SJCRH30 (cell line): ENCODE measurements at places on chromosomes 7 and 10.

DNA sequence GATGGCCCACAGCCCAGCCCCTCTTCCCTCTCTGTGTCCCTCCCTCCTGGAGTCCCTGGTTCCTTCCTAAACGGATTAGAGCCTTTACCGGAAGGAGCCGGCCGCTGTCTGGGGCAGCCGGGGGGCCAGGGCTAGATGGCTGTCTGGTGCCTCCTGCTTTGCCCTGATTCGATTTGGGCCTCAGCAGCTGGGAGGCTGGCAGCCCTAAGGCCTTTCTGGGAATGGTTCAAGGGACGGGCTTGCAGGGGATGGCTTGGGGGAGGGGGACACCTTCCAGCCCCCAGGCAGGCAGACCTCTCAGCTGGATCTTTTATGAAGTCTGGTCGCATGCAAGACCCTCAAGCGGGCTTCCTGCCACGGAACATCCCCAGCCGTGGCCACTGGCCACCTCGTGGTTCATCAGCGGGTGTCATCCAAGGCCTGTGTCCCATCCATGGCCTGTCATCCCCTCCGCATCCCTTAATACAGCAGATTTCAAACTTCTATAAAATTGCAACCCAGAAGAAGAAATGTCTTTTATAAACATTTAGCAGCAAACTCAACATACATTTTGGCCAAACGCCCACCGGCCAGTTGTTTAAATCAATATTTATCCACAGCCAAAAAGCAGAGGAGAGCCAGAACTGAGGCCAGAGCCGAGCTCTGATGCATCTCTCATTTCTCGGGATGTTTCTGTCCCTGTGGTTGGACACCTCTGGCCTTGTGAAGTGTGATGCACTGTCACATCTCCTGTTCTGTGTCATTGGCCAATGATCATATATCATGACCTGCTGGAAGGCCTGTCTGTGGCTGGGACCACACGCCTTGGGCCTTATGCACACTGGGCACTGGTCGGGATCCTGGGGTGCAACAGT lies 52.0 kb downstream of the GTF2IRD1 start:
- peak; percentile 77 for DNase-seq

GRCh38 chr7:82335001-82335400 lies 108.6 kb downstream of the CACNA2D1 start:
- DNase-seq: no peak

- DNase-seq: no peak
Observed at GRCh38 chr10:89389254-89389653, 3.2 kb upstream of the IFIT1 start.

DNA sequence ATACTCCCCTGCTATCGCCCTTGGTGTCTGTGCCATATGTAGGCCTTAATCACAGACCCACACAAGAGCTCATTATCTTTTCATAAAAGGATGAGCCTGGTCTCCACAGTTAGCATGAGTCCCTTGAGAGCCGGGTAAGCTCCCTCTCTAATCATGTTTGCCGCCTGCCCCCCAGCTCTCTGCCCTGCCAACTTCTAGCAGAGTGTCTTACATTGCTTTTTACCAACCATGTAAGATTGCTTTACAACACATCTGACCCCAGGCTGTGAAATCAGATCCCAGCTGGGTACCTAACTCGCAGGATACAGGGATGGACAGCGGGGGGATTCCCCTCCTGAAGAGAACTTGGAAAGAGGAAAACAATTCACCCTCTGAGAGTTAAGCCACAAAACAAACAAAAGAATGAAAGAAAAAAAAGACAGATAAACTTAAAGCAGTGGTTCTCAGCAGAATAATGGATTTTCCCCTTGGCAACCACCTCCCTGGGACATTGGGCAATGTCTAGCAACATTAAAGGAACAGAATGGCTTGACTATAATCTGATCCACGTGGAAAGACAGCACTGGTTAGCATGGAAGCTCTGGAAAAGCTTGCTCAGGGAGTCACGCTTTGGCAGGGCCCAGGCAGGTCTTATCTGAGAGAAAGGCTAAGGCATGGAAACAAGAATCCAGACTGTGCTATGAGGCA lies 39.4 kb upstream of the ATOH7 start:
- DNase-seq: peak; percentile 29

- DNase-seq: no peak
Observed at GRCh38 chr7:84324136-84324630, 129.6 kb upstream of the SEMA3A start.

- DNase-seq: no peak
Observed at GRCh38 chr10:44369296-44369695, 15.6 kb downstream of the CXCL12 start.

DNA sequence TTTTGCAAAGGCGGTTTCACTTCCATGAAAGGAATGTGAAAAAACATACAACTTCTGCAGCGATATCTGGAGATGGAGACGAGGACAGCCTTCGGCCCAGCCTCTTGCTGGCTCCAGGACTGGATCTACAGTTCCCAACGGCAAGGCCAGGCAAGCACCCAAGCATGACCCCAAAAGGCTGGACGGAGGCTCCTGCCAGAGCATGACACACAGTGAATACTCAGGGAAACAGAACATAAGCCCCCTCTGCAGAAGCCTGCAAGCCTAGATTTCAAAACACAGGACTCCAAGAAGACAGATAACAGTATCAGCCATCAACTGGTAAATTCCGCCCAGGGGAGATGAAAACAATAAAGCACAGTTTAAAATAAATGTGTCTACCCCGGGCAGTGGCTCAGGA lies 3.3 kb upstream of the LRRC27 start:
- DNase-seq: no peak

- DNase-seq: no peak
Observed at GRCh38 chr7:151624246-151624928, 104.7 kb upstream of the RHEB start.

GRCh38 chr7:143514487-143514886 lies 36.8 kb downstream of the TAS2R41 start:
- no peak for DNase-seq

DNA sequence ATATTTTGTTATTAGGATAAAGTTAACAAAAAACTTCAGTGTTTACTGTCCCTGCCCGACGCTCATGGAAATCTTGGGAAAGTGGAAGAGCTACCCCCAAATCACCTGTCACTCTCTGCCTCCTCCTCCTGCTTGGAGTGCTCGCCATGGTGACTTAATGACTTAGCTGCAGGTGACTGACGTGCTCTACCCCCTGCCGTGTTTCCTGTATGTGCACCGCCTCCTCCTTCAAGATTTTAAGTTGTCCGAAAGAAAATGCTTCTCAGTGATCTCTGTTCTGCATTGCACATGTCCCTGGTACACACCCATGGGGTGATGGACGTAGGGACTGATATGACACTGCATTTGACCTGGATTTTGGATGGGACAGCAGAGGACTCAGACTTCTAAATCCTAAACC lies 338.8 kb upstream of the SHH start:
- no peak for DNase-seq

DNA sequence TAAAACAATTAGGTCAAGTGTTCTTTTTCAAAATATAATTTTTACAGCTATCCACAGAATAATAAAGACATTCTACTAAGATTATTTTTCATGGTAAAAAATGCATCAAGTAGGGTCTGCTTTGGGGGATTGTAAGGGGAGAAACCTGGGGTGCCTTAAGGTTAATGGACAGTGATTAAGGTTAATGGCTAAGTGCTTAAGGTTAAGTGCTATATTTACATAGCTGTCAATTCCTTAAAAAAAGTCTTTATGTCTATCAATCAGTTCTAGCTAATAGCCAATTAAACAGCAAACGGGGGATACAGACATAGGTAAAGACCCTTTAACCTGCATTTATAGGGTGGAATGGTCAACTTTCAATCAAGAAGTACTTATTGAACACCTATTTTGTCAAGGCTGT lies 284.5 kb upstream of the SEMA3A start:
- DNase-seq: no peak

GRCh38 chr10:120428754-120429153 lies 28.3 kb upstream of the PLPP4 start:
- DNase-seq: no peak

DNA sequence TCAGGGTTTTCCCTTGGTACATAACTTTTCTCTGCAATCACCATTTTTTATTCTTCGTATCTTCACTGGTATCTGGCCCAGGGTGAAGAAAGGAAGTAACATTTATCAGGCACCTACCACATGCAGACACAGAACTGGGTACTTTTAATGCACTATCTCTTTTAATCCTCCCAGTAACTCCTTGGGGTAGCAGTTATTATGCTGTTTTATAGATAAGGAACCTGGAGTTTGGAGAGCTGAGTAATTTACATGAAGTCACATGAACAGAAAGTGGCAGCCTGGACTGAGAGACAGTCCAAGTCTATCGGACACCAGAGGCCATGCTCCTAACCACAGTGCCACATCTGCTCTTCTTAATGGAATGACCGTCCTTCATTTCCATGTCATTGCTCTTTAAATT lies 117.1 kb upstream of the PODXL start:
- no peak for DNase-seq

DNA sequence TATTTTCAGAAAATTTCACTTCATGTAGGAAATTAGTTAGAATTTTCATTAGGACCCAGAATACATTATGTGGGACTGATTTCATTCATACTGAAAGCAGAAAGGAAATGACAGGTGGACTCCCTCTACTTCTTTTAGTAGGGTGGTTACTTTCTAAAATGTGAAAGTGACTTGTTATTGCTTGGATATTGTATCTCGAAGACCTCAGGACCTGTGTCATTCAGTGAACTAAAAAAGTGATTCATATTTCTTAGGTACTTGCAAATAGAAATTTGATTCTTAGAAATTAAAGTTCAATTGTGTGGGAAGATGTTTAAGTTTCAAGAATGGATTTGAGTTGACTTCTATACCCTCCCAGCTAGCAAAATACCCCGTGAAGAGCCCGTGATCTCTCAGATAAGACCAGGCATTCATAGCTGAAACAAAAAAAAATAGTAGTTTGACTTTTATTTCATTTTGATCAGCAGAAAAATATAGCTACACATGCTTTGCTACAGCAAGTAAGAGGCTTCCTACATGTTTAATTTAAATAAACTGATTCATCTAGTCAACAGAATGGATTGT lies 1037.1 kb downstream of the GATA3 start:
- no peak for DNase-seq

DNA sequence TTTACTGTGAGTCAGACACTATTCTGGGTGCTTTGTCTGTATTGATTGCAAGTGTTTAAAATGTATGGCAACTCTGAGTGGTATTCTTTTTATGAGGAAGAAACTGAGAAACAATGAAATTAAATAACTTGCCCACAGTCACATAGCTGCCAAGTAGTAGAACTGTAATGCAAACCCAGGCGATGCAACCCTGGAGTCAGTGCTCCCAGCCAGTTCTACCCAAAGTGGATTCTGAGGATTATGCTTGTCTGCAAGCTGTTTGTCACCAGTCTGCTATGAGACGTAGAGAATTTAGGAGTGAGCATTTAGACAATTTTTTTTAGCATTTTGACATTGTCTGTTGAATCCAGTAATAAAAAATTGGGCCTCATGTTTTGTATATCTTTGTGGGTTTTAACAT lies 306.0 kb upstream of the LRGUK start:
- DNase-seq: no peak

DNA sequence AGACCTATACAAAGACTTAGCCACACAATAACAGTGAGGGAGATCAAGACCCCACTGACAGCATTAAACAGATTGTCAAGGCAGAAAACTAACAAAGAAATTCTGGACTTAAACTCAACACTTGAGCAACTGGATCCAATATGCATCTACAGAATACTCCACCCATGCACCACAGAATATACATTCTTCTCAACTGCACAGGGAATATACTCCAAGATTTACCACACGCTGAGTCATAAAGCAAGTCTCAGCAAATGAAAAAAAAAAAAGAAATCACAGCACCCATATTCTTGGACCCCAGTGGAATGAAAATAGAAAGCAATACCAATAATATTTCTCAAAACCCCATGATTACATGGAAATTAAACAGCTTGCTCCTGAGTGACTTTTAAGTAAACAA lies 680.2 kb downstream of the PCDH15 start:
- no peak for DNase-seq

- DNase-seq: no peak
Observed at GRCh38 chr10:89590326-89590725, 54.7 kb downstream of the PANK1 start.

- no peak for DNase-seq
Observed at GRCh38 chr10:101138788-101139420, 7.8 kb downstream of the TLX1 start.

GRCh38 chr10:113095419-113096127 lies 145.5 kb downstream of the TCF7L2 start:
- no peak for DNase-seq

DNA sequence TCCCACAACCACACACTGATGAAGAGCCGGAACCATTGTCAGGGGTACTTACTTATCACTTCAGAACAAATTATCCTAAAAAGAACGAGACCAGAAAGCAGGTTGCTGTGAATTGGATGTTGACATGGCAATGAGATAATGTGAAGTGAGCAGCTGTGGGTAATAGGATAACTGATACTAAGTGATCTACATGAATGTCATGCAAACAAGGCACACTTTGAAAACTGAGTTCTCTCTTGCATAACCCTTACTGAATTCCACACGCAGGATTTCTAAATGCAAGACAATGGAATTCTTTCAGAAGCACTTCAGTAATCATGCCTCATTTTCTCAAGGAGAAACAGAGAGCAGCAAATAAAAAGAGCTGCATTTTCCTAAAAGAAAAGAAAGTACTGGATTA lies 242.5 kb upstream of the TMEM229A start:
- DNase-seq: no peak

DNA sequence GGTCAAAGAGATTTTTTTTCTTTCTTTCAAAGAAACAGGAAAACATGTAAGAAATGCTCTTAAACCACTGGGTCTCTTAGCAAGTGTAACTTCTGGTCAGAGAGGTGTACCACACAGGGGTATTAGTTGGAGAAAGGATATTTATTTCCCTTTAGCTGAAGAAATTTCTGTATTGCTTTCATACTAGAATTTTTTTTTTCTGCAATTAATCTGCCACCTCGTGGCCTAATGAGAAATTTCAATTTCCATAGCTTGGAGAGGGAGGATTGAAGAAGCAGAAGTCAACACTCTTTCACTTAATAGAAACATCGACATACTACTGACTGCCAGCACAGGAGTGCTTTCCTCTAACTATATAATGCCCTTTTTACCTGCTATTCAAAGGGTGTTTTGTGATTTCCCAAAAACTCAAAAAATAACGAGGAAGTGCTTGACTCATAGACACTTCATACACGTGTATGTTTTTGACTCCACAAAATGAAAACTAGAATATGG lies 177.6 kb upstream of the NAMPT start:
- peak; percentile 51 for DNase-seq

- DNase-seq: peak; percentile 45
Observed at GRCh38 chr10:72087969-72088888, at the start of gene SPOCK2. Gene SPOCK2, minus strand, starts transcription at chr10:72088551. Its CDS starts 223 bp downstream, at chr10:72088328.

- DNase-seq: no peak
Observed at GRCh38 chr7:41699516-41699915, 3.4 kb downstream of the INHBA start.

- no peak for DNase-seq
Observed at GRCh38 chr10:129712000-129712399, 245.0 kb downstream of the MGMT start.

DNA sequence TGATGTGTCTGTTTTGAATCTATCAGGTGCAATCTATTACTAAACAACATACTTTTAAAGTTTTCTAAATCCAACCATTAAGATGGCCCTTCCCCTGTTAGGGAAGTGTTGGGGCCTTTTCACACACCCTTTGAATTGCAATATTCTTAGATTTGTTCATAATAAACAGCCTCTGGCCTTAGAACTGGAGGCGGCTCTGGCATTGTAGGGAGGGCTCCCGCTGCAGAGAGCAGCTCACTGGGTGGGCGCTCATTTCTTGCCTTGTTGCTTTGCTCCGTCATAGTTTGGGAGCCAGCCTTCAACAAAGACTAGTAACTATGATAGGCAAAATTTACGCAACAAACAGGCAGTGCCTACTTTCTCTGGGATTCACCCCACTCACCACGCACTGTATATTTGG lies 4.2 kb upstream of the HOXA10 start:
- no peak for DNase-seq

GRCh38 chr7:20275637-20276036 lies 55.1 kb upstream of the ITGB8 start:
- DNase-seq: no peak
